ENCODE measurements at places on chromosomes 13 and 19.
A peak's percentile ranks its signal among the peaks of the same experiment; 100 is the strongest.

DNA sequence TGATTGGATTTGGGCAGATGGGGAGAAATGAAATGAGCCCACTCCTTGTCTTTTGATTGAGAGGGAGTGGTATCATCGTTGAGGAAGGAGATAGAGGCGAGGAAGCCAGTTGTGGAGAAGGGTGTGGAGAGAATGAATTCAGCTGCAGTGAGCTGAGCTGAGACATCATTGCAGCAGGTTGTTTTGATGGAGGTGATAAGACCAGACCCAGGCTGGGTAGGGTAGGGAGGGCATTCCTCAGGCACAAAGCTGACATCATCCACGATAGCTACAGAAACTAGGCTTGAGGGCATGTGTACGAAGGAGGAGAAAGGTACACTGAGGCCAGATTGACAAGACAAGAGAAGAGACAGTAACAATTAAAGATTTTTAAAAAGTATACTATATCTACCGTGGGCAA is 1500.9 kb upstream of the SLC10A2 start:
- no peak for DNase-seq

DNA sequence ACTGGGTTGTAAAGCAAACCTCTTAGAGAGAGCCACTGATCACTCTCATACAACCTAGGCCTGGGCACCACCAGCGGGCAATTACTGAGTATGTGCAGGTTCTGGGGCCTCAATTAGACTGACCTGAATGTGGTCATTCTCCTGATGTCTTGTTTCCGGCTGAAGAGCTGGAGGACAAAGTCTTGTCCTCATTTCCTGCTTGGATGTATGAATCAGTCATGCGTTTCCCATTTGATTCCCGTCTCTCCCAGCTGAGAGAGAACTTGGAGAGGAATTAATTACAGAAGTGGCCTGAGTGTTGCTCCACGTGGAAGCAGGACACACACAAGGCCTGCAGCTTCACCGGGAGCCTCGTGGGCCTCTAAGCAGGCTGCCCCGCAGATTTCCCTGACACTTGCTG is 799.3 kb upstream of the ARGLU1 start:
- DNase-seq: no peak

DNA sequence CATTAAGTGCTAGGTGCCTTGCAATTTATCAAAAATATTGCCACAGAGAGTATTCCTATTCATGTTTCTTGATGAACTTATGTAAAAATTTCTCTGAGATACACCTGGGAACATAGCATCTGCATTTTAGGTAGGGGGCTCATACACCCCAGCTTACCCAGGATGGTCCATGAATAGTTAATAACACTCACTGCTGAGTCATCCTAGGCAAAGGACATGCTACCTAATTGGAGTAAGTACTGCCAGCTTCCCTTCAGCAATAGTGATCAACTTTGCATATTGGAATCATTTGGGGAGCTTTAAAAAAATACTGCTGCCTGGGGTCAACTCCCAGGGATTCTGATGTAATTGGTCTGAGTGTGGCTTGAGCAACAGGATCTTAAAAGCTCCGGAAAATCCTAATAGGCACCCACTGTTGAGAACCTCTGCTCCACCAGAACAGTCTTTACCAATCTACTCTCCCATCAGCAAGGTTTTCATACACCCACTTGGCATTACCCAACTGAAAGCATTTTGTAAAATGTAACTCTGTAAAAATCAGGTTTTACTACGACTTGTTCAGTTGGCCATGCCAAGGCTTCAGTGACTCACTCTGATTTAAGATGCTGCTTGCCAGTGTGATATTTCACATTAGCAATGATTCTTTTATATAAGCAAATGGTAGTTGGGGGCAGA is 67.2 kb upstream of the FNDC3A start:
- DNase-seq: no peak

DNA sequence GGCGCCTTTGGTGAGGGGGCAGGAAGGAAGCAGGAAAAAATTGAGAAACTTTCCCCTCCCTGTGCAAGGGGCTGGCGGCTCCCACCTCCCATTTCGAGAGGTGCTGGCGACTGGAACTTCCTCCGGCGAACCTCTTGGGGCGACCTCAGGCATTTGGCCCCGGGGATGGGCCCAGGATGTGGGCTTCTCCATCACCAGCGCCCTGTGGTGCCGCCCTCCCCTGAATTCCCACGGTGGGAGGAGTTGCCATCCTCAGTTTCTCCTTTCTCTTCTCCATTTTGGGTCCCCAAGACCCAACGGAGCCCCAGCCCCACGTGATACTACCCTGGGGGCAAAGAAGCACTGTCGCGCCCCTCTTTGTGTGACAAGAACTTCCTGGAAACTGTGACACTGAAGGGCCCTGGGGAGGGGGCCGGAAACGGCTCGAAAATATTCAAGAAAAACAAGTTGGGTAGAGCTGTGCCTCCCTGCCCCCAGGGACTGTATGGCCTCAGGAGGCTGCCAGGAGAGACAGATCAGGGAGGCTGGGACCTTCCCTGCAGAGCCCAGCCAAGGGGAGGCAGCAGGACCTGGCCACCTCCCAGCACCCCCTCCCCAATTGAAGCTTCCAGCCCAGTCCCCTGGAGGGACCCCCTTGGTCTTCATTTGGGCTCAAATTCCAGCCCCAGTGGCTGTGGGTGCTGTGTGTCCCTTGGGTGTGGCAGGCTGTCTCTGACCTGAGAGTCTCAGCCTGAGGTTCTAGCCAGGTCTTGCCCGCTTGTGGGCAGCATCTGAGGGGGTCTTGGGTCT is 16.2 kb upstream of the AP1M2 start:
- peak; percentile 48 for DNase-seq

- no peak for DNase-seq
Measured at GRCh38 chr19:34654796-34655195, 22.2 kb downstream of the SCGB2B2 start.

- peak; percentile 14 for DNase-seq
Measured at GRCh38 chr19:1354970-1355567, 28.6 kb upstream of the NDUFS7 start.

- no peak for DNase-seq
Measured at GRCh38 chr19:17812099-17812498, 9.2 kb downstream of the INSL3 start.

DNA sequence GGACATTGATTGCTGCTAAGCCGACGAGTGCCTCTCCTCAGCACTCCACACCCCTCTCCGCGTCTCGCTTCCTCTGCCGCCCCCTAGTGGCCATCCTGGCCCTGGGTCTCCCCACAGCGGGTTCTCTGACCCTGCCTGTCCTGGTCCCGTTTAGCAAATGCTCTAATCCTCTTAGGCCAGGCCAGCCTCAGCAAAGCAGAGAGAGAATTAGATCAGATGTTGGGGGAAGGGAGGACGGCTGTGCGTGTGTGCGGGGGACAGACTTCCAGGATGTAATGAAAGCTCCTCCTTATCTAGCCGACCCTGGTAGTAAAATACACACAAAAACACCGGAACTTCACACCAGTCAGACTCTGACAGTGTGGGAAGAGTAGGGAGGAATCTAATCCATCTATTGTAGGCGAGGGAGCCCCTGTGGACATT is 4.5 kb downstream of the TPRX2 start:
- DNase-seq: peak; percentile 89

DNA sequence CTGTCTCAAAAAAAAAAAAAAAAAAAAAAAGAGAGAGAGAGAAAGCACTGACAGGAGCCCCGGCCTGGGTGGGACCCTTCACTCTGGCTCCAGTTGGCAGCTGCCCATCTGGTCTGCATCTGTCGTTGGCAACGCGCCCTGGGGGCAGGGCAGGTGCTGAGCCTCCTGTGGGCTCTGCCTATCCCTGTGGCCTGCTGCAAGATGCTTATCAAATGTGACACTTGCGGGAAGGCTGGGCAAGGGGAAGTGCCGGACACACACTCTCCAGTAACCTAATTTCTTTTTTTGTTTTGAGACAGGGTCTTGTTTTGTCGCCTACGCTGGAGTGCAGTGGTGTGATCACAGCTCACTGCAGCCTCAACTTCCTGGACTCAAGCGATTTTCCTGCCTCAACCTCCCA is 10.7 kb upstream of the KPTN start:
- no peak for DNase-seq

DNA sequence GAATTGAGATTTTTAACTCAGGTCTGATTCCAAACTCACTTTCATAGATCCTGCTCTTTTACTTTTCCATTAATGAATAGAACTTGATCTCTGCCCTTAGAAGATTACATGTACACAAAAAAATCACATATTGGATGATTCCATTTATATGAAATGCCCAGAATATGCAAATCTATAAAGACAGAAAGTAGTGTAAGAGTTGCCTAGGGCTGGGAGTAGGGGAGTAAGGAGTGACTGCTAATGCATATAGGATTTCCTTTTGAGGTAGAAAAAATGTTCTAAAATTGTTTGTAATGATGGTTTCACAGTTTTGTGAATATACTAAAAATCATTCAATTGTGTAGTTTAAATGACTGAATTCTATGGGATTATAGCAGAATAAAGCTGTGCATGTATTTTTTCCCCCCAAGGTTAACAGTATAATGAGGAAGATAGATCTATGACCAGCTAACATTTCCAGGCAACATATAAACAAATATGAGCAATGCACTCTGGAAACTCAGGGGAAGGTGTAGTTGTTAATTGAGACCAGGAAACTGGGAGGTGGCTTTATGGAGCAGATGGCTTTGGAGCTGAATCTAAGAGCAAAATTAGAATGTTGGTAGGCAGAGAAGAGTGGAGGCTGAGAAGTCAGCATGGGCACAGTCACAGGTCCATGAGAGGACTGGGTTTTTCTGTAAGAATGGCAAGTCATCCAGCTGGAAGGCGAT is 41.4 kb downstream of the LACC1 start:
- no peak for DNase-seq

DNA sequence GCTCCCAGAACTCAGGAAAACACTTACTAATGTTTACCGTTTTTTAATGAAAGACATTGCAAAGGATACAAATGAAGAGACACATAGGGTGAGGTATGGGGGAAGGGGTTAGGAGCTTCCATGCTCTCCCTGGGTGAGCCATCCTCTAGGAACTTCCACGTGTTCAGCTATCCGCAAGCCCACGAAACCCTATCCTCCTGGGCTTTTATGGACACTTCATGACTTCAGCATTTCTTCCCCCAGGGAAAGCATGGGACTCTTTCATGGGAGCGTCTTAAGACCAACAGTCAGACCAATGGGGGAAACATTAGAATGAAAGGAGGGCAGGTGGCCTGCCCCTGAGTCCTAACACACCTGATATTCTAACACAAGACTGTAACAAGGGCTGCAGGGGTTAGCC is 6.6 kb upstream of the ESD start:
- DNase-seq: no peak

GRCh38 chr13:44498969-44499368 is 77.2 kb downstream of the TSC22D1 start:
- DNase-seq: no peak

DNA sequence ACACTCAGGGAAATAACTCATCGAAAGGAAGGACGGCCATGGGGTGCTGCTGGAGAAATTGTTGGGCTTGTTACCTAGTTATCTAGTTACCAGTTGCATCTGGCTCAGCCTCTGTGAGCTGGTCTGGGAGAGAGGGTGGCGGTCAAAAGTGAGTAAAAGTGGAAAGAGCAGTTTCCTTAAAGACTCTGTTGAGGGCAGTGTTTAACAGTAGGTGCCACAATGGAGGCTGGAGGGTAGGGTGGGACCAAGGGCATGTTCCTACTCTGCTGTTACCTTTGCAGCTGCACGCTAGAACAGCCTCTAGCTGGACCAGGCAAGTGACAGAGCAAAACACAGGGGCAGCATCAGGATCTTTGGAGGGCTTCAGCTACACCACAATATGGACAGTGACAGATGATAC is 228.8 kb upstream of the STARD13 start:
- no peak for DNase-seq

GRCh38 chr13:110277357-110277975 is 29.5 kb downstream of the COL4A1 start:
- no peak for DNase-seq

- DNase-seq: no peak
Measured at GRCh38 chr13:111503376-111503775, 182.9 kb downstream of the TEX29 start.

DNA sequence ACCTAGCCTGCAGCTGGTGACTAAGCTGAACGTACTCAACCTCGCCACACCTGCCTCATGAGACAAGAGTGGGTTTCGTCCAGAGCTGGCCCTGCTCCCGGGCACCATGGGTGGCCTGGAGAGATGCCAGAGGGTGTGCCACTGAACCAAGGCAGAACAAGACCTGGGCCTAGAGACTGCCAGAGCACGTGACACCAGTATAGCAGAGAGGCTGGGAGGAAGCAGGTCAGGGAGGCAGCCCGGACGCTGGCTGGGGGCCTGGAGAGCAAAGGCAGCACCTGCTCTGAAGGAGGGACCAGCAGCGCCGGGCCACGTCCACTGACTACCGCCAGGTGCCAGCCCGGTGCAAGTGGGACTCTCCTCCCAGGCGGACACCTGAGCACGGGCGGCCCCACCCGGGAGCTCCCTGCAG is 7.3 kb upstream of the C13orf46 start:
- DNase-seq: no peak

GRCh38 chr19:42850981-42851717 is 28.4 kb downstream of the PSG1 start:
- no peak for DNase-seq

DNA sequence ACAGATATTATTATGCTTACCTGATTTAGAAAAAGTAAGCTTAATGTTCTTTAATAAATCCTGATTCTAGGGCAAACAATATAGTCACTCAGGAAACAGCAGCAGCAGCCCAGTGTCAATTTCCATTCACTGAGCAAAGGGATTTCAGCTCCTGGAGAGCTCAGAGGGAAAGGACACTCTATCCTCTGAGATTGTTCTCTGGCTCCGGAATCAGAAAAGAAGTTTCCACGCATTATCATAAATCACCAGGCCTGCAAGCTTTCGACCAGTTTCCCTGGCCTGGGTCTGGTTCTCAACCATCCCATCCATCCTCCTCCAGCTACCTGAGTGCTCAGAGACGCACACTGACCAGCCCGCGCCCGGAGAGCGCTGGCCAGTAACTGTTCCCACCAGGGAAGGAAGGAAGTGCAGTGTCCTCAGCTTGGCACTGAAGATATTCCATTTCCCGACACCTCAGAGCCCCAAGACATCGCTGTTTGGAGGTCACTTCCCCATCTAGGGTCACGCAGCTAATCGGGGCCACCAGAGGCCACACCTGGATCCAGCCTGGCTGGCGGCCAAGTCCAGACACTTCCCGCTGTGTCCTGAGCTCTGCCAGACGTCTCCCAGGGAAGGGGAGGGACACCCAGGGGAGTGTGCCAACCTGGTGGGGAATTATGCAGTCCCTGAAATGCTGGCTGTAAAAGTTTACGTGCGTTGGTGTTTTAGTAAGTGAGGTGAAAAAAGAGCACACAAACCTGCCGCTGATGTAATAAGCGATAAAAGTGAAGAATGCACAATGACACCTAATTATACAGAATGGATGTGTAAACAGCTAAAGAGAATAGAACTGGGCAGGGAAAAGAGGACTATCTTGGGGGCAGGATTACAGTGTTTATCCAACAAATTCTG is 29.1 kb downstream of the EPS15L1 start:
- DNase-seq: no peak

- no peak for DNase-seq
Measured at GRCh38 chr13:30340331-30341250, 33.2 kb upstream of the KATNAL1 start.

DNA sequence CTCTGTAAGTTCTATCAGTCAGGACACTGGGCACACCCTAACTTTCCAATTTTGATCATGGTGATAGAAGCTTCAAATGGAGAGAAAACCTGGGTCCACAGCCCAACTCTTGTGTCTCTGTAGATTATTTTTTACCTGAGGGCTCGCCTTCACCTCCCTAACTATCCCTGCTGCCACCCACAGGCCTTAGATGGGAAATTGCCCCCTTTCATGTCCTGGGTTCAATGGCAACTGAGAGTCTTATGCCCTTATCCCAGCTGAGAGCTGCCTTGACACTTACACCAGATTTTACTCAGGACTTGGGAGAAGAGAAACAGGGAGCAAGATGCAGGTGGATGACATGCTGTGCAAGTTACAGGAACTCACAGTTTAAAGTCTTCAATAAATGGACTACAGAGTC is 81.7 kb downstream of the RAP2A start:
- DNase-seq: no peak

- DNase-seq: no peak
Measured at GRCh38 chr13:66634384-66634783, 595.8 kb downstream of the PCDH9 start.

All from activated CD4-positive, alpha-beta T cell treated with anti-CD3 and anti-CD28 coated beads for 24 hours (primary cell).